ENCODE measurements at places on chromosomes 3 and 15. TPM values are rescaled to one million over a fixed set of nuclear protein-coding genes. Genes with fewer than 3 reads are reported as not detected.

Gene IGSF10
- 0.10 TPM for total RNA-seq

DNA sequence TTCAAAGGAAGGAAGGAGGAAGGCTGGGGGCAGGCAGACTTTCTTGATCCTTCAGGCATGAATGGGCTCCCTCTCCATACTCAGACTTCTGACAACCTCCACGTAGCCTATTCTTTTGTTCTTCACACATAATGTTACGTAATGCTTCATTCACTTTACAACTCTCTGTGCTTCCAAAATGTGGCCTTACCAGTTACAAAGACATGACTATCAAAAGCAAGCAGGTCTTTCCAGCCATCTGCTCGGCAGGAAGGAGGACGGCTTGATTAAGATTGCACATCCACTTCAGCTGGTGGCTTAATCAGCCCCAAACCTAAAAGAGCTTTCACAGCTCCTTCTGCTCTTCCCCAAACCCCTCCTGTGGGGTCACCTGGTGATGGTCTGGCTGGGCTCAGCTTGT is 263.2 kb downstream of the XXYLT1 start:
- DNase-seq = no peak

Gene TGFBR2
- 52.2 TPM for total RNA-seq

GRCh38 chr3:190319660-190320059 is 2.6 kb downstream of the CLDN1 start:
- DNase-seq = no peak

DNA sequence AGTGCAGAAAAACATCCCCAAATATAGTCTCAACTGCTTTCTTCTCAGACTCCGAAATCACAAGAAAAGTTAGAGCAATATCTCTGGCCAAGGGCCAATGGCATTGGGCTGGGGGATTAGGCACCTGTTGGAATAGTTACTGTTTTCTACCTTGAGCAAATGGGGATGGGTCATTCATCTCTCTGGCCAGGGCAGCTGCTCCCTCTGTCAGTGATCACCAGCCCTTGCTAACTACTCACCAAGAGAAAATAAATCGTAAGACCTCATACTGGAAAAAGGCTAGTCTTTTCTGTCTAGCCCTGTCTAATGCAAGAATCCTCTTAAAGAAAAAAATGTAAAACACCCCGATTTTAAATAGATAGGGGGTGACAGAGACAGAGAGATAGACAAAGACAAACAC is 10.9 kb downstream of the CERS3 start:
- no peak for DNase-seq

DNA sequence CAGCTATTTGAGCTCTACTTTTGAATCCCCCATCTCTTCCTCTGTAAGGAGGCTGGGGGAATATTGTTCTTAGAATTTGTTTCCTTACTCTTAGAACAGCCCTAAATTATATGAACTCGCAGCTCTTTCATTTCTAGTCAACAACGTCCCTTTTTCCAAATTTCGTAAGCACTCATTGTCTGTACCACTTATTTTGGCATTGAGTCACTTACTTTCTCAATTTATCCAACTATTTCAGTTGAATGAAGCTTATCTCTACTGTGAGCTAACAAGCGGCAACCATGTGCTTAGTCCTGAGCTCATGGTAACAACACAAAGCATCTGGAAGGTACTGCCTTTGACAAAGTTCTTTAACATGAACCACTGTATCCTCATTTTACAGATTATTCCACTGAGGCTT is 191.1 kb downstream of the GREM1 start:
- no peak for DNase-seq

GRCh38 chr3:44159696-44160300 is 81.9 kb upstream of the TOPAZ1 start:
- DNase-seq = no peak

Gene CPNE9
- not detected for total RNA-seq

Gene FSTL1
- 3,511 TPM for total RNA-seq

GRCh38 chr3:159763011-159763601 is 225.5 kb upstream of the IL12A start:
- DNase-seq = no peak

- DNase-seq = no peak
Measured at GRCh38 chr3:160027541-160028195, 39.0 kb downstream of the IL12A start.

DNA sequence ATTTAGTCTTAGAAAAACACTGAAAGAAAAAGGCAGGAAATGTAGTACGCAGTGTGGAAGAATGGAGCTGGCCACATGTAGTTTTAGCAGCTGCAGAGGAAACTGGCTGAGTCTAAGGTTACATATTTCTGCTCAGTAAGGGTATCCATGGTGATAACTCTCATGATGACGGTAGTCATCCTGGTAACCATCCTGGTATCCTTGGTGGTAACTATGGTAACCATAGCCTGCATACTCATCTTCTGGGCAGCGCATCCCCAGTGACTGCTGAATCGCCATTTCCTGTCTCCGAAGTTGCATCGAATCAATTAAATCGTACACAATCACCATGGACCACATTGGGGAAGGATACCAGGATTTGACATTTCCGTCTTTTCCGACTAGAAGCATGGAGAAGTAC is 35.7 kb downstream of the CCDC80 start:
- no peak for DNase-seq

GRCh38 chr3:197540961-197541377 is 14.8 kb downstream of the BDH1 start:
- no peak for DNase-seq

DNA sequence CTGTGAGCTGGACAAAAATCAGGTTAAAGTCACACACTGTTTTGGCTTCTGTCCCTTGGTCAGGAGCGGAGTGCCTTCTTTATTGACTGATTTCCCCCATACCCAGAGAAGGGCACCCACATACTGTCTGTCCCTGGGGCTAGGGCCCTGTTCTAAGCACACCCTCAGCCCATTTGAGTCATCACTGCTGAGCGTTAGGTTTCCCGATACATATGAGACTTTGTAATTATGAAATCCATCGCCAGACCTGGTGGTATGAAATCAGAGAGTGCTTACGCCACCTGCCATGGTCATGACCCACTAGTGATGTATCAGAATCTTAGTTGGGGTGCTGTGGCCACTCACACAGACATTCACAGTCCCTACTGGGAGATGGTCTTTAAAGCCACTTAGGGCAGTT is 96.8 kb downstream of the CHDH start:
- no peak for DNase-seq

DNA sequence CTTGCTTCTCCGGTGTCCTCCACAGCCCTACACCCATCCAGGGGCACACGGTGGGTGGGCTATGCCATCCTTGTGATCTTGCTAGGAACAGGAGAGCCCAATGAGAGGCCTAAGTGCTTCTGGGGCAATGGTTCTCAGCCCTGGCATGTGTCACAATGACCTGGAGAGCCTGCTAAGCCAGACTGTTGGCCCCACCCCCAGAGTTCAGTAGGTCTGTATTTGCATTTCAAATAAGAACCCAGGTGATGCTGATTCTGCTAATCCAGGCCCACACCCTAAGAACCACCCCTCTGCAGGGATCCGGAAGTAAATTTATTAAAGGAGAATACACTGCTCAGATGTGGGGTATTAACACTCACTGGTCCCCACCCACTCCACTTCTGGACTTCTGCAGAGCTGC is 57.9 kb downstream of the RORA start:
- no peak for DNase-seq

- no peak for DNase-seq
Measured at GRCh38 chr15:57134851-57135250, 216.4 kb downstream of the TCF12 start.

- DNase-seq = no peak
Measured at GRCh38 chr3:192772240-192772894, 45.0 kb upstream of the FGF12 start.

Gene TNNC1
- 13.7 TPM for total RNA-seq

DNA sequence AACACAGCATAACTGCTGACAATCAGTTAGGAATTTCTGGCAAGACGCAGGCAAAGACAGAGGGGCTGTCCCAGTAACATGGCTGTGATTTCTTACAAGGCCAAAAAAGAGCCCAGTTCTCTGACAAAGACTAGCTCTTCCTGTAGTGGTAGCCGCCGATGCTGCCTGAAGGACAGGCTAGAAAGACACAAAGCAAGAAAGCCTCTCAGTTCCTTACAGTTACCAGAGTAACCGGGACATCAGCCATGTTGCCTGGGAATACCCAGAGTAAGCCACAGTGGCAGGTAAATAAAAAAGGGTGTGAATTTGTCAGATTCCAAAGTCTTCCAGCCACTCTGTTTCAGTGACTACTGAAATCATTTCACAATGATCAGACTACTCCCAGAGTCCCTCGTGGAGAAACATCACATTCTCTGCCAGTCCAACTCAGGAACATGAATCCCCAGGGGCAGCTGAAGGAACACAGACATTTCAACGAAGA is 493.6 kb upstream of the ADAMTS9 start:
- no peak for DNase-seq

Gene CHST13
- total RNA-seq = not detected

DNA sequence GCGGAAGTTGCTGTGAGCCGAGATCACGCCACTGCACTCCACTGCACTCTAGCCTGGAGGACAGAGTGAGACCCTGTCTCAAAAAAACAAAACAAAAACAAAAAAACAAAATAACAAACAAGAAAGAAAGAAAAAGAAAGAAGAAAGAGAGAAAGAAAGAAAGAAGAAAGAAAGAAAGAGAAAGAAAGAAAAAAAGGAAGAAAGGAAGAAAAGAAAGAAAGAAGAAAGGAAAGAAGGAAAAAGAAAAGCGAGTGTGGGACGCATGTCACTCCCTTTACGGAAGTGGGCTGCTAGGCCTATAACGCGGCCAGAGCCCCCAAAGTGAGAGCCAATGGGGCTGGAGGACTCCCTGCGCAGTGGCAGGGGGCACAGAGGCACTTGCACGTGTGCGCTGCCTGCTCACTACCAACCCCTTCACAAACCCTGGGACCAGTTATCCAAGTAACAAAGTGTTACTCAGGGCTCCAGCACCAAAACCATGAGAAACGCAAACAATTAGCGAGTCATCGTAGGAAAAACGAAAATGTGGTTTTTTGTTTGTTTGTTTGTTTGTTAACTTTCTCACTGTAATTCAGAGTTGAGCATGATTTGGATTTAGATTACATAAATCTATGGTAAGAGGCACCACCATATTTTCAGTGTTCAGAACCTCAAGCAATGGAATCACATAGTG is 40.8 kb upstream of the ATP1B3 start:
- no peak for DNase-seq

DNA sequence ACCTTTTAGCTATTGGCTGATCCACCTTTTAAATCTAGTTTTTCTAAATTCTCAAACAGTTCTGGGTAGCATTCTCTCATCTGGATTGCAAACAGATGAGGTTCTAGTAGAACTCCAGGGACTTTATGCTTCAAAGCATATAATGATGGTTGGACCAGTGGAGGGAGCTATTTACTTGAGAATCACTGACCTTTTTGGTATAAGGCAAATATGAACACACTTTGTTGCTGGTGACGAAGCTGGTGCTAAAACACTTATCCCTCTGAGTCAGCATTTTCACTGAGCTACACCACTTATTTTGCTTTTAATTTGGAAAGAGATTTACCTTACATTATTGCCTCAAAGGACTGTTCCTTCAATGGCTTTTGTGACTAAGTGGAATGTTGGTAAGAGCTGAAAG is 58.6 kb upstream of the SLITRK3 start:
- no peak for DNase-seq

Gene SCAANT1
- total RNA-seq = not detected

DNA sequence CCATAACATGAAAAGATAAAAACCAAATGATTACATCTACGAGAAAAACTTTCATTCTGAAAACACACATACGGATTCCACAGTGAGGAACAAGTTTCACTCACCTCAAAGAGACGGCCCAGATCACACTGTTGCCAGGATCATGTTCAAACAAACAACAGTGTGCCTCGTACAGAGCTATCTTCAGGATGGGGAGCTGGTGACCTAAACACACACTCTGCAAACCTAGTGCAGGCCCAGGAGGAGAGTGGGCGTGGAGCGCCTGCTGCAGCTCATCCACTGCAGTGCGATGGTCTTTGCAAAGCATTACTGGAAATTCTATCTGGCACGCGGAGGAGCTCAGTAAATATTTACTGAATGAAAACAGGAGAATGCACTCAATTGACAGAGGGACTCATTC is 38.5 kb downstream of the TAMM41 start:
- no peak for DNase-seq

DNA sequence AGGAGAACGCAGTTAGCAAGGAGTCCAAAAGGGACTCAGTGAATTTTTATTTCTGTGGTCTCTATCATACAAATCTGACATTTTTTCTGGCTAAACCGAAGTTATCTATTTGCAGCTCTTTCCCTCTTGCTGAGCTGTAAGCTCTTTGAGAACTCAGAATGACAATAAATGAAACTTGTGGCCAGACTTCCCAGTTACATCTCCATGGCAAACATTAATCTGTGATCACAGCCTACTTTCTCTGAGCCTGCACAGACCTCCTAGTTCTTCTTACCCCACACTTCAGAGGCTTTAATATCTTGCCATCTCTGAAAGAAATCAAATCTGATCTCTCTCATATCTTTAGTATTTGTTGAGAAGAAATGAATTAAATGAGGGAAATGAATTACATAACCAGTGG is 58.0 kb downstream of the PLD1 start:
- DNase-seq = no peak

Gene LSMEM2
- not detected for total RNA-seq

- DNase-seq = no peak
Measured at GRCh38 chr3:142501004-142501926, 53.4 kb upstream of the XRN1 start.

DNA sequence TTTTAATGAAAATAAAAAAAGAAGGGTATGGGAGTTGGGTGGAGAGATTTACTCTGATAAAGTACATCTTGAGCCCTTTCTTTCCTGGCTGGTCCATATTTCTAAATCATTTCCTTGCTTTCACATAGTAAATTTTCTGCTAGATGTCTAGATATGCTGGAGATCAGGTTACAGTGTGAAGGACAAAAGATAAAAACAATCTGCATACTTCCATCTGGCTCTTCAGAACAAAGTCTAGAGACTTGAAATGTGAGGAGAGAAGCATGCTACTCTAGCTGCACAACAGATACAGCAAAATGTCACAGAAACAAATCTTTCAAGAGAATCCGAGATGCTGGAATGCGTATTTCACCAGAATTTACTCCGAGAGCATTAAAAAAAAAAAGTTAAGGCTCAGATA is 42.2 kb downstream of the FOXP1 start:
- DNase-seq = no peak

DNA sequence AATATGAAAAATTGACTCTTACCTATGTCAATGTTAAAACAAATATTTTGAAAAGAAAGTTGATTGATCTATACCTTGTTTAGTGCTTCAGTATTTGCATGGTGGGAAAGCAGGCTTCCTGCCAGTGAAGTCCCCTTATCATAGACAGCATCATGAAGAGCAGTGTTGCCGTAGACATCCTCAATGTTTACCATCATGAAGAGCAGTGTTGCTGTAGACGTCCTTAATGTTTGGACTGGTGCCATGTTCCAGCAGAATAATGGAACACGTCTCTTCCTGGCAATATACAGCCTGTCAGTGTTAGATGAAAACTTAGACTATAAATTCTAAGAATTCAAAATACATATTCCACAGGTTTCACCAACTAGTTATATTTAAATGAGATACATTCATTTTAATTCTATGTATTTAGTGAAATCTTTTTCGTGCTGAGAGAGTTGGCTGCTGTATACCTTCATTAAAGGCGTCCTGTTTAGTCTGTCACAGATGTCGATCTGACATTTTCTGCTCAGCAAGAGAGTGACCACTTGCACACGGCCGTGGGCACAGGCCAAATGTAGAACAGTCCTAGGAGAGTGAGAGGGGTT is 116.8 kb downstream of the LMLN start:
- DNase-seq = no peak

GRCh38 chr3:12476238-12476897 is 7.9 kb upstream of the TSEN2 start:
- DNase-seq = no peak

- DNase-seq = no peak
Measured at GRCh38 chr15:61318301-61318700, 89.2 kb upstream of the RORA start.

GRCh38 chr3:10469441-10470119 is 35.8 kb downstream of the ATP2B2 start:
- peak; percentile 38 for DNase-seq

Gene GPR160
- total RNA-seq = 0.49 TPM
